ENCODE measurements at places on chromosomes 2 and 18.

DNA sequence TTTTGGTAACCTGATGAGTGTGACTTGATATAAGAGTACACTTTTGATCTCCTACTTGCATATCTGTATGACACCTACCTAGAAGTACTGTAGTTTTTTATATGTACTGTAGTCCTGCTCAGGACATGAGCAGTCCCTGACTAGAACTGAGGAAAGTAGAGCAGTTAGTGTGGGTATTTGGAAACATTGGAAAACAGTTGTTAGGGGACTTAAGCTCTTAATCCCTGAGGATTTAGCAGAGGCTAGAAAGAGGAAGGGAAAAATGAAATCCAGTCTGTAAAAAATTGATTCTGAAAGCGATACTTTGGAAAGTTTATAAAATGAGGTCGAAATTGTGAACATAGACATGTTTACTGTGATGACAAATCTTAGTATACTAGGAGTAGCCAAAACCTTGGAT lies 125.6 kb downstream of the NCOA1 start:
- no peak for DNase-seq

GRCh38 chr2:215817046-215817445 lies 196.3 kb downstream of the MREG start:
- no peak for DNase-seq

DNA sequence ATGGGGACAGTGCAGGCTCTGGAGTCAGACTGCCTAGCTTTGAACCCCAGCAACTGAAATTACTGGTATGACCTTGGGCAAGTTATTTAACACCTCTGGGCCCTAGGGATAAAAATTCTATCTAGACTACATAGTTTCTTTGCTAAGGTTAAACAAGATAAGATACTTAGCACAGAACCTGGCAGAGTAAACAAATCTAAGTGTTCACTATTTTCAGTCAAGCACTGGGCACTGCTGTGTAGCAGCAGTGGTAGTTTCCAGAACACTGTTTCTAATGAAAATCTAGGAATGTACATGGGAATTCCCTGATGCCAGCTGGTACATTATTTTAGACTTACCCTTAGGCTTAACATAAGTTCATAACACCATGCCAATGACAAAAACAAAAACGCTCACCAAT lies 17.2 kb downstream of the CERKL start:
- DNase-seq = no peak

- DNase-seq = no peak
Measured at GRCh38 chr2:231394211-231395141, 1.0 kb upstream of the B3GNT7 start.

GRCh38 chr18:74456349-74457042 lies 612 bp downstream of the DIPK1C start:
- no peak for DNase-seq

GRCh38 chr2:144607099-144607498 lies 87.2 kb upstream of the ZEB2 start:
- no peak for DNase-seq

- DNase-seq = no peak
Measured at GRCh38 chr2:114700440-114700839, 258.0 kb downstream of the DPP10 start.

DNA sequence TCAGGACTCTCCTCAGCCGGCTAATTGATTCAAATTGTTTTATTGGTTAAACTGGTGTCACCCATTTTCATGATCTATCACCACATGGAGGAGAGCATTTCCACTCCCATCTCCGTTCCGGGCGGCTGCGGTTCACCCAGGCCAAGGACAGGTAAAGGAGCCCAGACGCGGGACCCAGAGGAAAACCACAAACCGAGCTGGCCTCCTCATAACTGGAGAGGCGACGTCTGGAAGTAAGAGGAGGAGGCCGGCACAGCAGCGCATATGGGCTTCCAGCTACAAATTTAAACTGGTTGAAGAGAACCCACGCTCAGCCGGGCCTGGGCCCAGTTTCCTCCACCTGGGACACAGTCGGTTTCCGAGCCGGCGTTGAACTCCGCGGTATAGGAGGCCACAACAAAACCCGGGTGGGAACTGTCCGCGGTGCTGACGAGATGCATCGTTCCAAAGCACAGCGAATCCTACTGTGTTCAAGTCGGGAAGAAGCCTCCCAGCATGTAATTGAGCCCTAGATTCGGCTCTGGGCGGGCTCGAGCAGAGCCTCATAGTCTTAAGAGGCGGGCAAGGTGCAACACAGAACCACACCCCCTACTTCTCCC lies 3.0 kb upstream of the SKOR2 start:
- DNase-seq = peak; percentile 89

GRCh38 chr2:2587354-2587753 lies 256.3 kb upstream of the MYT1L start:
- no peak for DNase-seq

- DNase-seq = no peak
Measured at GRCh38 chr2:64524604-64525316, 632 bp downstream of the AFTPH start.

- DNase-seq = no peak
Measured at GRCh38 chr2:230974096-230974913, 21.6 kb upstream of the SPATA3 start.

DNA sequence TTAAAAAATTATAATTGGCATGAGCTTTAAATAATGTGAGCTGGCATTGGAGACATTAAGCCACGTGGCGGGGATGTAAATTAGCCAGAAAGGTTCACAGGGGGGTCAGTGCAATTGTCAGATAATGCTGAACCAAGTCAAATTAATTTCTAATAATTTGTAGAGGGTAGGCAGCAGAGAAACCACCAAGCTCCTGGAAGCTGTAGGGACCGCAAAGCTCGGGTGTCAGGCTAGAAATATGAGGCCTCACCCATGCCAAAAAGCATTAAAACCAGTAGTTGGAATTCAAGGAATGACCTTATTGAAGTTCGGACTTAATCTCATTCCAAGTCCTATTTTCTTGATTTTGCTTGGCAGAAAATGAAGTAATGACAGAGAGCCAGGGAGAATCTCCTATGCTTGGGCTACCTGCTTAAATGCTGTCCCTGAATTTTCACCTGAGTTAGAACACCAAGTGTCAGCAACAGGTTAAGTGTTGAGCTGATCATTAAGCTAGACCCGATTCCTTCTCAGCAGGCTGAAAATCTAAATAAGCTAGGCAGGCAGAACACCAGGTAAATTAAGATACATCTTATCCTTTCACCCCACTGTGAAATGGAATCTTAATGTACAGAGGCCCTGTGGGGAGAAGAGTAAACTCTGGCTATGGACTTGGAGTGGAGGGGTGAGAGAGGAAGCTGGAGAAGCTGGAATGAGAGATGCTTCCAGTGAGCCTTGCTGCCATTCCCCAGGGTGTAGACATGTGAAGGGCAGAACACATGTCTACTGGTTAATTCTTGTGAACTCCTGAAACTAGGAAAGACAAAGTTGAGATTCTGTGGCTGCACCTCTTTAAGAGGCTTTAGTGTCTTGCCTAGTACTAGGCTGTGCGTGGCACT lies 520.0 kb downstream of the SLC4A3 start:
- DNase-seq = no peak

DNA sequence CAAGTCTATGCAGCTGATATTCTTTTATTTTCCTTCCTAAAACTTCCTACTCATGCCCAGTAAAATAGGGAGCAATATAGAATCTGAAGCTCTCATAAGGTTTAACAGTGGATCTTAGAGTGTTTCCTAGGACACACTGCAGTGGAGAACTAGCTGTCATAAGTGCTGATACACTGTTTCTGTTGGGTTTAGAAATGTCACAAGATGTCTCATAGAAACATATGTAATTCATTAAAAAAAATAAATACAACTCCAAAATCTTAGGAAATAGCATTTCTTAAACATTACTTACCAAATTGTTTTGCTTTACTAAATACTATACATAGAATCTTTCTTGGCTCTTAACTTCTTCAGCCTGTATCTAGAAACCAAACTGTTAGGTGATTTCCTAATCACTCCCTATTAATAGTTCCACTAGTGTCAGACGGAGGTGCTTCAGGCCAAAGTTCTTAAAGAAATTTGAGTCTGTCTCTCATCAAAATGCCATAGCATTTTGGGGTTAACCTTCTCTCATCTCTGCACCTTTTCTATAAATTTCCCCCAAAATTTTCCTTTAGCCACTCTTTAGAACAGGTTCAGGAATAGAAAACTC lies 93.7 kb downstream of the CERKL start:
- DNase-seq = no peak

DNA sequence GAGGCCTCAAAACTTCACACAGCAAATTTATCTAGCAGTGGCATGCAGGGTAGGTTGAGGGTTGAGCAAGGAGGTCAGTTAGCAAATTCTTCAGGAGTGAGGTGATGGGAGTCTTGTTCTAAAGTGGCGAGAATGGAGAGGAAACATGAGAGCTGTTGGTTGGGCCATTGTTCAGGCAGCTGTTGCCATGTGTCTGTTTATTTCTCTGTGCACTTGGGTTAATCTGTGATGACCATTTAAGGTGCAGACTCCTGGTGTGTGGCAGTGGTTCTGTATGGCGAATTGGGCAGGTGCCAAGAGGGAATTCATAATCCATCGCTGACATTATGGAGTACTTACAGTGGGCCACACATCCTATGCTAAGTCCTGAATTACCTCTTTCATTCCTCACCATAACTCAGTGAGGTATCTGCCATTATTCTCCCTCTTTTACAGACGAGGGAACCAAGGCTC lies 30.4 kb downstream of the TMEM178A start:
- peak; percentile 6 for DNase-seq

GRCh38 chr2:26654061-26654340 lies 12.8 kb upstream of the CIB4 start:
- DNase-seq = no peak

DNA sequence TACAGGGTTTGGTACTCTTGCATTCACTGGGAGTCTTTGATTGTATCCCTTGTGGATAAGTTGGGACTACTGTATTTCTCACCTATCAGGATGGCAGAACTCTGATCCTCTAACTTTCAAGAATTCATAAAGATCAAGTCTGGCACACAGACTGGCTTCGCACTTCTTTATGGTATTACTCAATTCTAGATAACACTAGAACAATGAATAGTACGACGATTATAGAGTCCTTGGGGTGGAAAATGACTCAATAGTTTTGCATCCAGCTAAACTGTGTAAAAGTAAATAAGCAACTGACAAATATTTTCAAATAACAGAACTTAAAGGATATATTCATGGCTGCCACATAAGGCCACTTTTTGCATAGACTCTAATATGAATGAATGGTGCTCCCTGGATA lies 103.4 kb upstream of the MEX3C start:
- no peak for DNase-seq

GRCh38 chr2:207385903-207386302 lies 143.9 kb upstream of the CREB1 start:
- DNase-seq = no peak

DNA sequence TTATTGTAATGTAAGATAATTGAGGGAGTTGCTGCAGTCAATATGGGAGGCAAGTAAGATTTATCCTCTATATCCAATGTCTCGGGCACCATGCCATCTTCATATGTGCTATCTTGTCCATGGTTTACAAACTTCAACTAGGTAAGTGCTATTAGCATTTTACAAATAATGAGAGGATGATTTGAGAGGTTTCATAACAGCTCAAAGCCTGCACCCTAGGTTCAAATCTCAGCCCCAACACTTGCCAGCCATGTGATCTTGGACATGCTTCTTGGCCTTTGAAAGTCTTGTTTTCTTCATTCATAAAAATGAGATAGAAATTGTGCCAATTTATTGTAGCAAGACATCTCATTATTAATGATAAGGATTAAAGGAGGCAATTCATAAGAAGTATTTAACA lies 108.8 kb downstream of the RND3 start:
- no peak for DNase-seq

DNA sequence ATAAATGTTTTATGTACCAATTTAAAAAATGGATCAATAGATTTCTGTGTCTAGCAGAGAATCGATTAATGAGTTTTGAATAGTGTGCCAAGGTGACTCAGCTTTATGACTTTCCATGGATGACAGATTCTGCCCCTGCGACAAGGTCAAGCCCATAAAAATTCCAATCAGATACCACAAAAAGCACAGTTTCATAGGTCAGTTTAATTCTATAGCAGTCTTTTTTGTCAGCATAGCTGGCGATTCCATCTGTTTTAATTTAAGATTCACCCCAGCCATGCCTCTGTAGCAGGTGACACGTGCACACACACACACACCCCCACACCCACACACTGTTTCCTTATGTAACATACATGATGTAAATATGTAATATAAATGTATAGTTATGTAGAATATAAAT lies 28.9 kb downstream of the RAB31 start:
- DNase-seq = no peak

- no peak for DNase-seq
Measured at GRCh38 chr2:86272111-86272510, 65.3 kb downstream of the REEP1 start.

GRCh38 chr2:36245651-36246050 lies 109.9 kb upstream of the CRIM1 start:
- no peak for DNase-seq

DNA sequence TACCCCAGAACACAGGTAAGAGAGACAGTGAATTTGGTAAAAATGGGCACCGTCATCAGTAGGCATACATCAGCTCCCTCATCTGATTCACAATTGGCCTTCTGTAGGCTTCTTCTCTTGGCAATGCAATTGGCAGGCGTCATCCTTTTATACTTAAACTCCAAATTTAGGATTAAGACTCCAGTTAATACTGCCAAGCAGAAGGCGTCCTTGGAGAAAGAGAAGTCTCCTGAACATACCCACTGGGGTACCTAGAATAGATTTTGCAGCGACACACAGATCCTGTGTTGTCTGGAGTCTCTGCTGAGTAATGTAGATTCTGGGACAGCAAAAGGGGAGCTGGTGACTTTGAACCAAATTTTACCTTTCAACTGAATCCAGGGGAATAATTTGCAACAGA lies 592 bp upstream of the METAP1D start:
- DNase-seq = no peak

GRCh38 chr18:24679062-24679461 lies 218.6 kb downstream of the HRH4 start:
- no peak for DNase-seq

DNA sequence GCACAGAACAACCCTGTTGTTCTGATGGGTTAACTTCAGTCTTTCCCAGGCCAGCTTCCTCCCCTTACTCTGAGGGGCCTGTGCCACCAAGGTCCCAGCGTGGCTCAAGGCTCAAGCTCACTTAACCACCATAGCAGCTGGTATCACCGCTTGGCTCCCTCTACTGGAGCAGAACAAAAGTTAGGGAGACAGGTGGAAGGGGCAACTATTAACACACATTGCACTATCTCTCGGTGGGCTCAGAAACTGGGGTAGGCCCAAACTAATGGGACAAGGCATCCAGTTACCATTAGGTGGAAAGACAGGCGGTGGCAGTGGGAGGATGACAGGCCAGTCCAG lies 88.7 kb upstream of the ATL2 start:
- no peak for DNase-seq

All from neuronal stem cell (in vitro differentiated cells).